Cardiac fibroblast (primary cell): ENCODE measurements at places on chromosomes 3 and 15.

GRCh38 chr3:167095976-167096375 is 284.1 kb downstream of the ZBBX start:
- no peak for DNase-seq

- DNase-seq = peak; percentile 97
These were observed at the start of gene RPL22L1 for GRCh38 chr3:170869645-170870593. Gene RPL22L1 (minus strand): TSS chr3:170870195. CDS start chr3:170870167, 28 bp downstream.

- no peak for DNase-seq
These were observed 307.1 kb upstream of the DPH6 start for GRCh38 chr15:35852818-35853624.

GRCh38 chr3:79421273-79421672 is 346.5 kb downstream of the ROBO1 start:
- DNase-seq = no peak

DNA sequence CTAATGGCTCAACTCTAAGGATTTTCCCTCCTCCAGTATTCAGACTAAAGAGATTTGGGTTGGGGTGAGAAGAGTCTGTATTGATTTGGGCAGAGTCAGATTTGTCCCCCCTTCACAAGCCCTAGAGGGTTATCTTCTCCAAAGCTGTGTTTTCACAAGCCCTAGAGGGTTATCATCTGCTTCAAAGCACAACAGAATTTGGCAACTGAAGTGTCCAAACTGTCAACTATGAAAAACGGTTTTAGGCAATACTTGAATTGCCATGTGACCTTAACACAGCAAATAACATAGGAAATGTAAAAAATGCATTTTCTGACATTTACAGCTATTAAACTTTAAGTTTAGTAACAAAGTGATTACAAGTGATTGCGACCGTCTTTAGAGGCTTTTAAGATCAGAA is 119.9 kb downstream of the IMPG2 start:
- no peak for DNase-seq

- DNase-seq = no peak
These were observed 313.1 kb downstream of the SV2B start for GRCh38 chr15:91413142-91413541.

DNA sequence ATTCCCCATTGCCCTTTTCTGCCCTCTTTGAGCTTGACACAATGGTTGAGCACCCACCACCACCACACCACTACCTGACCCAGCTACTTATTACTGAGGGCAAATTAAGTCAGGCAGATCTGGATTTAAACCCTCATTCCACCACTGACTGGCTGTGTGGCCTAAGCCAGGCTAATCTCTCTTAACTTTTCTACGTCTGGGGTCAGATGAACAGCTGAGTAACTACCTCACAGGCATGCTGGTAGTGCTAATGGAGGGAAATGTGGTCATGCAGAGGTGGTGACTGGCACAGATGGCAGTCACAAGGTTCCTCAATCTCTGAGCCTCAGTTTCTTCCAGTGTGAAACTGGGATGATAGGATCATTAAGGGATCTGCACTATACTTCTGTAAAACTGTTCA is 4.3 kb upstream of the MRPS25 start:
- DNase-seq = no peak

- no peak for DNase-seq
These were observed 133.2 kb downstream of the SLC25A26 start for GRCh38 chr3:66354001-66354400.

DNA sequence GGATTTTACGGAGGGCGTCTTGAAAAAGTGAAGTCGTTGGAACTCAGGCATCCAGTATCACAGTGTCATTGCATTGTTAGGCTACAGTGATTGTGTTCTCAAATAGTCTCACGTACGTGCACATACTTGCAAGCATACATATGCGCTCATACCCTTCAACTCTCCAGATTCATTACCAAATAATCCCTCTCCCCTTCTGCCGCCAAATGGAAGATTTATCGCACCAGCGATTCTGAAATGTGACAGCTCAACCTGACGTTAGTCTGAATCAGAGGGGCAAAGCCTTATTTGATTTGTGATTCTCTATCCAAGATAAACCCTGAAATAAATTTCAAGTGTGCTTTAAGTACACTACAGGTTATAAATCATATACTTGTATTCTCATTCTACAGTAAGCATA is 119.4 kb downstream of the GADL1 start:
- no peak for DNase-seq

- no peak for DNase-seq
These were observed 41.1 kb upstream of the UBE2E2 start for GRCh38 chr3:23161896-23162570.

DNA sequence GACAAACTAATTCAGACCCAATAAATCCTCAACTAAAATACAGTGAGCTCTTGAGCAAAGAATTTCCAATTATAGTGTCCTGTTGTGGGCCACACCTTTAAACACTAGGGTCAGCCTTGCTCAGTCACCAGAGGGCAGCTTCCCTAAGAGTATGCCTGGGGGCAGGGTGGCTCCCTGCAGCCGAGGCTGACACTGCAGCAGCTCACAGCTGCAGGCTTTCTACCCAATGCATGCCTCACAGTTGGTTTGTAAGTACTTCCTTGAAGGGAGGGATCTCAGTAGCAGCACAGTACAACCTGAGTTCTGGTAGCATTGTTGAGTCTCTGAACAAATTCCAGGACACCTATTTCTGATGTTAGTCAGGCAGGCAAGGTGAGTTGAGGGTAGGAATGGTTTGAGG is 335.6 kb downstream of the TUSC7 start:
- DNase-seq = no peak

GRCh38 chr15:65916664-65917406 is 47.5 kb downstream of the RAB11A start:
- peak; percentile 81 for DNase-seq

DNA sequence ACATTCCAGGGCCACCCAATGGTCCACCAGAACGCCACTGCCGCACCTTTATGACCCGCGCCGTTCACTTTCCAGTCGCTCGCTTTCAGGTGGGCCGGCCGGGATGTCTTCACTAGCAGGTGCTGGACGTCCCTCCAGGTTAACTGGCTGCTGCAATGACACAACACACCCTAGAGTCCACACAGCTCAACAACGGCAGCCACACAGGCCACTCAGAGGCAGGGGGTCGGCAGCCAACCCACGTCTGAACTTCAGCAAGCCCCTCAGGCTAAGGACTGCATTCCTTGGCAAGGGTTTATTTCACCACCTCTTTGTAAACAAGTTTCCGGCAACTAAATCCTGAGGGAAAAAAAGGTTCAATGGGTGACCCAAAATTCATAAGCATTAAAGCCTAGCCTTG is 89.2 kb upstream of the SNRPA1 start:
- no peak for DNase-seq

- DNase-seq = peak; percentile 10
These were observed 33.0 kb downstream of the PTPRG start for GRCh38 chr3:61594144-61594963.

DNA sequence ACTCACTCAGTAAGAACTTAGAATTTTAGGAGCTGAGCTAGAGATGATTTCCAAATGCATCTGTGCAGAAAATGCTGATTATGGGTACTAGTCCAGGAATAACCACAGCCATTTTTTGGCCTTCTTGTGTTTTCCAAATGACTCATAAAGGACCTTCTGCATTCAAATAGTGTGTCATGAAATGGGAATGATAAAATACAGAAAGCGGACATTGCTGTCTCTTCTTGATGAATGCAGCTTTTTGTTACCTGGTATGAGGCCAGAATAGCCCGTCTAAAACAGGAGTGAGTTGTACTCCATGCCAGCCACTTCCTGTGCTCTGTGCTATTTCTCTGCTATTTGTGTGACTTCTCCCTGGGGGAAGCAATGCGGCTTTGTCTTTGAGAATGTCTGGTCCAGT is 20.5 kb upstream of the FRMD5 start:
- peak; percentile 83 for DNase-seq

- DNase-seq = no peak
These were observed 223.4 kb downstream of the SNRPN start for GRCh38 chr15:25177955-25178801.

DNA sequence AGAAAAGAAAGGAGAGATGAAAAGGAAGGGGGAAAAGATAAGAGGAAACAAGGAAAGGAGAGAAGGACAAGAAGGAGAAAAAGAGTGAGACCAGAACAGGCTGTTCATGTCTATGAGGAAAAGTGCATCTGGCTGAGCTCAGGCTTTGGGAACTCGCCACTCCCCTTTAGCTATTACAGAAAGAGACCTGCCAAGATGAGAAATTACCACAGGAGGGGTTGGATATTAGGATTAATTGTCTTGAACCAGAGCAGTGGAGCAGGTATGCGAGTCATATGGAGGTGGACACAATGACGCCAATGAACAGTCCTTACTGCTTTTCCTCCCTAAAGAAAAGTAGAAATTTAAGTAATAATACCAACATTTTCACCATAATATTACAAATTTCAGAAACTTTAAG is 577.0 kb upstream of the ARRDC4 start:
- DNase-seq = no peak

DNA sequence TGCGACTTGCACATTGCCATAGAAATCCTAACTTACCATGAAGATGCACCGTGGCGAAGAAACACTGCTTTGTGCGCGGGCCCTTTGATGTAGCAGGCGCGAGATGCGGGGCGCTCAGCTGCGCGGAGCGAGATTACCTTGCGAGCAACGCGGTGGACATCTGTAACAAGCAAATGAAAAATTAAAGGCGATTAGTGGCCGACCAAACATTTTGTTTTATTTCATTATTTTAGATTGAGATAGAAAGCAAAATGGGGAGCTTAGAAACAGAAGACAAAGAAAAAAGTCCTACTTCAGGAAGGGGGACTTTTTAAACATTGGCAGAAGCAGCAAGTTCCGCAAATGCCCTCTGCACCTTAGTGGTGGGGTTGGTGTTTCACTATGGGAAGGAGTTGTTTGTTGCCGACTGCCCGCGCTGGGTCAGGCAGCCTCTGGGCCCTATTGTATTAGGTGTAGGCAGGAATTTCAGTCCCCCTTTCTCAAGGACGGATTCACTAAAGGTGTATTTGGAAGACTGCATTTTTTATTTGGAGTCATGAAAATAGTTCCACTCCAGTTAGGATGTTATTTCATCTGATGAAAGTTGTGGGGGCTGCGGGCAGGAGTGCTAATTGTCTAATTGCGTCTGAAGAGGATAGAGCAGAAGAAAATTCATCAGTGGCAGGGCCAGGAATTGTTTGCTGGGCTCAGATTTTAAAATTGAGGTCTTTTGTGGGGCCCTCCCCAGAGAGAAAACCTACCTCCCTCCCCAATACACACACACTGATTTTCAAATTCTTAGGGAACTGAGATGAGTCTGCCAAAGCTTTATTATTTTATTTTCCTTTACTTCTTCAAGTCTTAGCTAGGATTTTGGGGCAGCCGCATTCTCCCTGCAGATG is 17.4 kb downstream of the ZIC4 start:
- no peak for DNase-seq

DNA sequence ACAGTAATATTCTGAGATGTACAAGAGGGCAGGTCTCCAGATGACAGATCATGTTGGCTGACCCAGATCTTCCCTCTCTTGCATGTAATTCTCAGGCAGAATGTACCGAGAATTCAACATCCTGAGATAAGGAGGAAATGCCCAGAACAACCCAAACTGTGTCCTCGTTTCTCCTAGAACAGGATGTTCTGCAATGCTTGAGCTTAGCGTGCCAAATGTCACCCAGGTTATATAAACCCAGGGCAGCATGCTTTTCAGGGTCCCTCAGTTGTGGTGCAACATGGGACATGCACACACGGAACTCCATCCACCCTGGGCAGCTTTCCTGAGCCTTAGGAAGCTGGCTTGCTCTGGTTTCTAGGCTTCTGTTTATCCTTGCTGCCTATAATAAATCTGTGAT is 102.1 kb upstream of the CMC1 start:
- DNase-seq = peak; percentile 79

GRCh38 chr3:79597709-79598108 is 170.1 kb downstream of the ROBO1 start:
- no peak for DNase-seq

- DNase-seq = no peak
These were observed 18.1 kb downstream of the CD200 start for GRCh38 chr3:112351036-112351435.

DNA sequence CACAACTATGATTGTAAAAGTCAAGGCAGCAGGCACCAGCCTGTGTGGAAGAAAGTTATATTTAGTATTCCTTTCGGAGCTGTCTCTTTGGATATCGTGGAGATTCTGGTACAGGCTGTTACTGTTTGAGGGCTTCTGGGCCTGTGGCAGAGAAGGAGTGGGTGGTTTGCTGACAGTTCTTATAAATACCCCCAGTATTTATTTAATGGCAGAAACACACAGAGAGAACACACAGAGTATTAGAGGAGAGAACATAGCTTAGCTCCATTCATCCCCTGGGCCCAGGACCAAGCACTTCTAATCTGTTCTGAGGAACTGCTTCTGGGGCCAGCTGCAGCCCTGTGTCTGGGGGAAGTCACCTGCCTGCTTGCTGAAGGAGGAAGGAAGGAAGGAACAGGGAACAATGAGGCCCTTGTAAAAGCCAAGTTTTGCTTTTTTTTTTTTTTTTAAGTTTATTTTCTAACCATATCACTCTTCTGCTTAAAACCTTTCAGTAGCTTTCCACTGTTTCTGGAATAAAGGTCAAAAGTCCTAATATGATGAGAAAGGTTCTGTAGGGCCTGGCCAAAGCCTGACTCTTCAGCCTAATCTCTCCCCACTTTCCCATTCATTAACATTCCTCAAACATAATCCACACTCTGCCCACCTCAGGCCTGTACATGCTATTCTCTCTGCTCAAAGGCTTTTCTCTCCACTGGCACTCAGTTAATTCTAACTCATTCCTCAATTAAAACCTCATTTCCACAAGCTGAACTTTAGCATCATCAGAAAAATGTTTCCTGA is 11.8 kb upstream of the PP2D1 start:
- DNase-seq = no peak

DNA sequence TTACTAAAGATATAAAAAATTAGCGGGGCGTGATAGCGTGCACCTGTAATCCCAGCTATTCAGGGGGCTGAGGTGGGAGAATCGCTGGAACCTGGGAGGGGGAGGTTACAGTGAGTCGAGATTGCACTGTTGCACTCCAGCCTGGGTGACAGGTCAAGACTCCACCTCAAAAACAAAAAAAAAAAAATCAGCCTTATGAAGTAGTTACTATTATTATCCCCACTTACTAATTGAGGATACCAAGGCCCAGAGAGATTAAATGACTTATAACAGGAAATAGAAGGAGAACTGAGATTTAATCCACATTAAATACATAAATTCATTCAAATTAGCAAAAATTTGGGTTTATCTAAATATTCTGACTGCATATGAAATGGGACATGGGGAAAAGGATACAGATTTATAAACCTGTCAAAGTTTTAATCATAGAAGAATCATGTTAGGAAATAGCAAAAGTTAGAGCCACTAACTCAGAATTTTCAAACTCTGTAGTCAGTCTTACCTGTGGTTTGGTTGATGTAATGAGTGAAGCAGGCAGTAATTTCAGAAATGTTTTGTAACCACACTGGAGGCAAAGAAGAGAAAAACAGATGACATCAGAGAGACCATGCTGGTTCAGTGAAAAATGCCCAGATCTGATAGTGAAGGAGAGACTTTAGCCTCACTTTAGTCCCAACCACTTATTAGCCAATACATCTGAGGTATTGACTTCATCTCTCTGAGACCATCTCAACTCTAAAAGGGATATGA is 25.0 kb upstream of the ACAP2 start:
- peak; percentile 10 for DNase-seq

- no peak for DNase-seq
These were observed 1407.1 kb downstream of the SI start for GRCh38 chr3:163671201-163671600.
